Glutamatergic neuron (in vitro differentiated cells): ENCODE measurements at places on chromosomes 2 and 18. TPM values are rescaled to one million over a fixed set of nuclear protein-coding genes. Genes with fewer than 3 reads are reported as not detected.

- DNase-seq: no peak
Measured at GRCh38 chr2:83069724-83070123, 1389.4 kb downstream of the SUCLG1 start.

DNA sequence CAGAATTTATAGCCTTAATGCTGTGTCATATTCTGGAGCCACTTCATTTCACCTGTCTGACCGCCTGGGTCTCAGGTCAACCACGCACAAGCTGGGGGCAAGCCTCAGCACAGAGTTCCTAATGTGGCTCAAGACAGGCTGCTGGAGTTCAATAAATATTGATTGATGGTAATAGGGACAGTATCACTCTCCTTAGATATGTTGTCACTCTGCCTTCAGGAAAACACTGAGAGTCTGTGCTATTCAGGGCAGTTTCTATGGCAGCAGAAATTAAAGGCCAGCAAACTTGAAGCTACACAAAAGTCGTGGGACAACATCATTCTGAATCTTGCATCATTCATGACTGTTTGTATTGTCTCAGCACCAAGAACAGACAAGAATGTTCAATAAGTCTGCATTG is 696.1 kb downstream of the METTL4 start:
- DNase-seq: no peak

CAPN14 gene
- 0.25 TPM for total RNA-seq

LYPD1 gene
- 1.1 TPM for total RNA-seq

SOWAHC gene
- 12.9 TPM for total RNA-seq

DNA sequence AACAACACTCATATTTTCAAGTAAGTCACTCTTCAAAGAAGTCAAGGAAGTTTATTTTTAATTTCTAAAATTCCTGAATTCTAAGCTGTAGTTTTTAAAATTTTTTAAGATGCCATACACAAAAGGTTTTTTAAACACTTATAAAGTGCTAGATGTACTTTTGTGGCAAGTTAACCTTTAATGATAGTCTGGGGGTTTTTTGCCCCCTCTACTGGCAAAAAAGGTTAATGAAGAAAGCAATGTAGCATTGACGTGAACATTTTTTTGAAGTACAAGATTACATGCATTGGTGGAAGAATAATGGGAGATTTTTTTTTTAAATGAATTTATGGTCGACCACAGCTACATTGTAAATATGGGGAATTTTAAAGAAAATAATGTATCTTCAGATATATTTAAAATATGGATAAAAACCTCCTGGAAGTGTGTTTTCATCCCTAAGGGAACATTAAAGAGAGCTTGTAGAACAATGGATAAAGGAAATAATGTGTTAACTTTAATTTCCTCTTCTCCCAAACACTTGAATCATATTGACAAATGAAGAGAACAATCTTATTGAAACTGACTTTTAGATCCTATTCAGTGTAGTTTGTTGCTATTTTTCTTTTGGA is 12.6 kb downstream of the ITPRID2 start:
- no peak for DNase-seq

DNA sequence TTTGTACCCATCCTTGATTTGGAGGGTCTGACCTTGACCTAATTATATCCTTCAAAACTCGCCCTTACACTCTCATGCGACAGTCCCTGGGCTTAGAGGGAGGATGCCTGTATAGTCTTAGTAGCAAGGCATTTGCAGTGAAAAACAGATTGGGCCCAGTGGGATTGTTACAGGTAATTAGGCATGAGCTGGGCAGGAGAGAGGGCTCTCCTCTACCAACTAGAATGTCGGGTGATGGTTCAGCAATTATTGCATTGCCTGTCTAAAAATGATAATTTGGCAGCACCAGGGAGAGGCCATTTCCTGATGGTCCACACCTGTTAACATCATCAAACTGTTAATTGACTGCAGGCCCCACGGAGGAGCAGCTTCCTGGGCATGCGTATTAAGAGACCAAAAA is 32.4 kb downstream of the COMMD1 start:
- no peak for DNase-seq

DNA sequence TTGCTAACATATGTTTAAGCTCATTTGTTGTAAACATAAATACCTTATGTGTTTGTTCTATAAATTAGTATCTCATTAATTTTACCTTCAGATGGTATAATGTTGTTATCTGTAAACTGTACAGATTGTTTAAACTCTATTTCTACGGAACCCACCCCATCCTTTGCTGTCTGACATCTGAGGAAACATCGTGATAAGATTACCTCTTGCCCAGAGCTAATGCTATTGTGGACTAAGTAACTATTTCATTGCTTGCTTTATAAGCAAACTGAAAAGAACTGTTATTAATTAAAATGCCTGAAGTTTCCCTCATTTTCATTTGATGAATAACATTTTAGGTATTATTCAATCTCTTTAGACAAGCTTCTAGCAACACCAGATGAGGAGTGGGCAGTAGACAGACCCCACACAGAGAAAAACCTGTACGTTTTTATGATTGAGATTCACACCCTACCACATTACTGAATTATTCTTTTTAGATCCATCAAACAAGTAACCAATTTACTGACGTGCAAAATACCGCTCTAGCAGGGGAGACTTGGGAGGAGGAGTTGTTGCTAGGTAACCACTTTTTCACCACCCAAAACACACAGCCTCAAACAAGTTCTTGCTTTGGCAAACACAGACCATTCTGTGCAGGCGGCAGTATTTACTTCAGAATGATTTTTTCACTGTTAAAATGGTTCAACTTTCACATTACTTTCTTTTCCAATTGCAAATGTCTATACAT is 1.9 kb upstream of the SYT4 start:
- DNase-seq: no peak

- no peak for DNase-seq
Measured at GRCh38 chr2:172970660-172971059, 105.0 kb upstream of the MAP3K20 start.

GKN2 gene
- not detected for total RNA-seq

- no peak for DNase-seq
Measured at GRCh38 chr2:80519699-80520291, 215.2 kb upstream of the LRRTM1 start.

ZRANB3 gene
- total RNA-seq: 10.7 TPM

DNA sequence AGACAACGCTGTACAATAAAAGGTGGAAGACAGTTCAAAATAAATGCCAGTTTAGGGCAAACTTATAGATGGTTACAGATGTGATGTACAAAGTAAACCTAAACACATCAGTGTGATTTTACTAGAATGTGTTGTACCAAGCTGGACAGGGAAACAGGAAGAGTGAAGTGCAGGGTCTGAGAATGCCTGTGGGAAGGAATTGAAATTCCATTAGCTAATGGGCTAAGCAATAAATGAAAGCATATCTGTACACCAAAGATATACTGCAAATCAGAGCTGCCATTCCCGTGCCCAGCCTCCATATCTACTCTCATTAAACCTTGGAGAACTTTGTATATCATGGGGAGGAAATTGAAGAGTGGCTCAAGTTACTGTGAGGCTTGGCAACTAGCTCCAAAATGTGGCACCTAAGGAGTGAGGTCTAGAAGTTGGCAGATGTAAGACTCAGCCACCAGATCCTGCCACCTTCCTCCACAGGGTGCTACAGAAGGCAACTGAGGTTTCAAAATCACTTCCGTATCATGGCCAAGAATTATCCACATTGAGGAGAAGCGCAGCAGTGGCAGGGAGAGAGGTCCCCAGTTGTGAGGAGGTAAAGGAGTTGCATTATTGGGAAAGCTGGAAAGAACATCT is 277.8 kb downstream of the TCF4 start:
- no peak for DNase-seq

- no peak for DNase-seq
Measured at GRCh38 chr2:217049422-217049821, 189.6 kb upstream of the TNP1 start.

C1QL2 gene
- total RNA-seq: not detected

SLC19A3 gene
- 1.7 TPM for total RNA-seq

MC2R gene
- not detected for total RNA-seq
